ENCODE measurements at places on chromosomes 13 and 19.

DNA sequence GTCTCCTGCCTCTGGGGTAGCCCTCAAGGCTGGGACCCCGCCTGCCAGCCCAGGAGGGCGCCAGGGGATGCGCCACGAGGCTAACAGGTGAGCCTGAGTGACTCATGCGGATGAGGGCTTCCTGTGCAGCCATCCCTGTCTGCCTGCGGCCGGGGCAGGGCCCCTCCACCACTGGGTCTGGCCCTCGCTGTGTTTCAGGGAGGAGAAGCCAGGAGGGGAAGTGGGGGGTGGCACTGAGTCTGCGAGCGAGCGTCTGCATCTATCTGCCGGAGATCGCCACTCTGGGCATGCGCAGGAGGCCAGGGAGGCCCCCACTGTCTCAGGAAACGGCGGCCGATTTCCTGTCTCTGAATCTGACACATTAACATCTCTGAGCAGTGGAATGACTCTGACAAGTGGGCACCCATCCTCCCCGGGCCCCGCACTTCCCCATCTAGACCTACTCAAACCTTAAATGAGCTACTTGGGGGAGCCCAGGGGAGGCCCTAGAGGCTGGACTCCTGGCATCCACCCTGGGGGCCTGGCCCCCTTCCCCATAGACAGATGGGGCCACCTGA lies 19.7 kb downstream of the RFX1 start:
- peak; percentile 70 for DNase-seq

GRCh38 chr13:97100821-97101220 lies 106.5 kb upstream of the OXGR1 start:
- no peak for DNase-seq

DNA sequence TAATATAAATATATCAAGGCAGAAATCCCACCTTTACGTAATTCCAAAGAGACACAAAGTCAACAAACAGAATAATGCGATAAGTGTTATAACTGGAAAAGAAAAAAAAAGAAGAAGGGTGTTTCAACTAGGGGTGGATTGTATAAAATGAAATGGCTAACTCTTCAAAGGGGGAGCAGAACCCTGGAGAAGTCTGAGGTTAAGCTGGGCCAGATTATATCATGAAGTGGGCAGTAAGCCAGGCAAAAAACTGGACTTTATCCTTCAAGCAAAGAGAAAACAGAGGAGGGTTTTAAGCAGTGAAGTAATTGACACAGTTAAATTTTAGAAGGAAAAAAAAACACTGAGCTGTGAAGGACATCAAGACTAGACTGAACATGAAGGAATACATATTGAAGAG lies 41.9 kb downstream of the TBC1D4 start:
- no peak for DNase-seq

DNA sequence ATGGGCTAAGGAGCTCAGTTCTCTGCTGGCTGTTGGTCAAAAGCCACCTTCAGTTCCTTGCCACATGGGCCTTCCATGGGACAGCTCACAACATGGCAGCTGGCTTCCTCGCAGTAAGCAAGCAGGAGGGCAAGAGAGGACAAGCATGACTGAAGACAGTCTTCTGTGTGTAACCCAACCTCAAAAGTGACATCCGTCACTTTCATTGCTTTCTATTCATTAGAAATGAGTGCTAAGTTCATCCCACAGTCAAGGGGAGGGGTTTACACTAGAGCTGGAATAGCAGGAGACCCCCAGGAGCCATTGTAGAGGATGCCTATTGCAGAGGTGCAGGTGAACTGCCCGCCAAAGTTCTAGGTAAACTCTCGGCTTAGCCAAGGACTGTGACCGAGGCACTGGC lies 163.3 kb downstream of the NUFIP1 start:
- no peak for DNase-seq

- DNase-seq: no peak
Observed at GRCh38 chr19:7986321-7987113, 18.9 kb downstream of the ELAVL1 start.

DNA sequence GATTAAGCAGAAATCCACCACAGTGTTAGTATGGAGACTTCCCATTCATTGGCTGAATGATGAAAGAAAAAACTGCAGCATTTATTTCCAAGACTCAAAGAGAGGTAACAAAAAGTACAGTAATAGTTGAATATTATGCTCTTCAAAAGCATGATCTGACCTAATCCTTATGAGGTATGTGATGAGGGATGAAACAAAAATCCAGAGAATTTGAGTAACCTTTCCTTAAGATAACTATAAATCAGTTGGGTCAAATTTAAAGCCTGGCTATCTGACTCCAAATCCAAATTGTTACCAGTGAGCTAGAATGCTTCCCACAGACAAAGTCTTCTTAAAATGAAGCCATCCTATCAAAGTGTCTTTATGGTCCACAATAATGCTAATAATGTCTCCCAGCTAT lies 38.1 kb downstream of the NUFIP1 start:
- no peak for DNase-seq

GRCh38 chr19:46972311-46972710 lies 47.3 kb upstream of the NPAS1 start:
- no peak for DNase-seq

DNA sequence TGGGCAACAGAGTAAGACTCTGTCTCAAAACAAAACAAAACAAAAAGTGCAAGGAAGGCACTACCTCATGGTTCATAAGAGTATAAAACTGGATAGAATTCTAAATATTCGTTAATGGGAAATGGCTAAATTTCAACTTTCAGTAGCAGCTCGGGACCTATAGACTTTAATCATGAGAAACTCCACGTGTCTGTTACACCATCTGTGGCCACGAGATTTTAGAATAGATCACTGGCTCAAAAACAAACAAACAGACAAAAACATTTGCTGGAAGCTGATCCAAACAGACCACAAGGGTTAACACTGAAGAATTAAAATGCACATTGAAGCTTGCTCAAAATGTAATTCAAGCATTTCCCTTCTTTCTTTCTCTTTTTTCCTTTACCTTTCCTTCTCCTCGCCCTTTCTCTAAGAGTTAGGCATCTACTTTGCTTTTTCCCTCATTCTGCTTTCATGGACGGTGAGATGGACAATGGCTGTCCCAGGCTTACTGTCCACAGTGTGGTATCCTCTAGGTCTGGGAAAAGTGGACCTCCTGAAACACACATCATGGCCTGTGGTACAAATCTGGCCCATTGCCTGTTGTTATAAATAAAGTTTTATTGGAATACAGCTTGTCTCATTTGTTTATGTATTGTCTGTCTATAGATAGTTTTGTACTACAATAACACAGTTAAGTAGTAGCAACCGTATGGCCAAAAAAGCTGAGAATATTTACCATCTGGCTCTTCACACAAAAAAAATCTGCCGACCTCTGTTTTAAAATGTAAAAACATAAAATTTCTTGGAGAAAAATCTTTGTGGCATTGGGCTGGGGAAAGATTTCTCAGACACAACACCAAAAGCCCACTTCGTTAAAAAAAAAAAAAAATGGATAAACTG lies 10.3 kb downstream of the ELAVL1 start:
- DNase-seq: no peak

- no peak for DNase-seq
Observed at GRCh38 chr13:60788156-60788829, 391.3 kb downstream of the TDRD3 start.

DNA sequence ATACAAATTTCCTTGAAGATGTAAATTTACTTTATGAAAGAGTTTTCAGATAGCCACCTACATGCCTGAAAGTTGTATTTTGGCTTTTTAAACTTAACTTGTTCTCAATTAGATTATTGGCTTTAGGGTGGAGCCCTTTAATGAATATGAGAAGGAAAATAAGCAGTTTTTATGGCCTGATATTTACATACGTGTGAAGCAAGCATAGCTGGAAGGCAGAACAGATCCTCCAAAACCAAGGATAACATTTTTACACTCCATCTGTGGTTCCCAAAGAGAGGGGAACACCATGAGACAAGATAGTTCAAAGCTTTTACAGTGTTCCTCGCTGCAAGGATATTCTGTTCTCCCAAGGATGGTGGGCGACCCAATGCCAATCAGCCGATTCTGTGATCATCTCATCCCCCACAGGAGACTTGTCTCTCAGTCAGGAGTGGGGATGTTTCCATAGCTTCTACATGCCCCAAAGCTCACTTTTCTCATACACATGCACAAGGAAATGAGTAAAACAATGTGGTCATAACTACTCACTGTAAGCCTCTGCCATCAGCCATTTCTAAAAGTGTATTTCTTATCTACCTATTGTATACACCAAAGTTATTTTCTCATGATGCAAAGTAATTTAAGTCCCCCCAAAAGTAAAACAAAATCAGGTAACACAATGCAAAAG lies 24.6 kb upstream of the KBTBD6 start:
- DNase-seq: no peak

- DNase-seq: no peak
Observed at GRCh38 chr13:113423520-113424163, 29.6 kb downstream of the ADPRHL1 start.

GRCh38 chr19:48628486-48629296 lies 8.5 kb downstream of the DBP start:
- DNase-seq: no peak

GRCh38 chr19:4043401-4043800 lies 23.3 kb downstream of the ZBTB7A start:
- DNase-seq: no peak

- DNase-seq: no peak
Observed at GRCh38 chr13:21537105-21537504, 66.9 kb downstream of the MICU2 start.

GRCh38 chr13:72151241-72151640 lies 284.2 kb upstream of the DACH1 start:
- DNase-seq: no peak

GRCh38 chr13:97076898-97077297 lies 82.6 kb upstream of the OXGR1 start:
- DNase-seq: no peak

- no peak for DNase-seq
Observed at GRCh38 chr13:29479716-29480492, 115.6 kb downstream of the SLC7A1 start.

DNA sequence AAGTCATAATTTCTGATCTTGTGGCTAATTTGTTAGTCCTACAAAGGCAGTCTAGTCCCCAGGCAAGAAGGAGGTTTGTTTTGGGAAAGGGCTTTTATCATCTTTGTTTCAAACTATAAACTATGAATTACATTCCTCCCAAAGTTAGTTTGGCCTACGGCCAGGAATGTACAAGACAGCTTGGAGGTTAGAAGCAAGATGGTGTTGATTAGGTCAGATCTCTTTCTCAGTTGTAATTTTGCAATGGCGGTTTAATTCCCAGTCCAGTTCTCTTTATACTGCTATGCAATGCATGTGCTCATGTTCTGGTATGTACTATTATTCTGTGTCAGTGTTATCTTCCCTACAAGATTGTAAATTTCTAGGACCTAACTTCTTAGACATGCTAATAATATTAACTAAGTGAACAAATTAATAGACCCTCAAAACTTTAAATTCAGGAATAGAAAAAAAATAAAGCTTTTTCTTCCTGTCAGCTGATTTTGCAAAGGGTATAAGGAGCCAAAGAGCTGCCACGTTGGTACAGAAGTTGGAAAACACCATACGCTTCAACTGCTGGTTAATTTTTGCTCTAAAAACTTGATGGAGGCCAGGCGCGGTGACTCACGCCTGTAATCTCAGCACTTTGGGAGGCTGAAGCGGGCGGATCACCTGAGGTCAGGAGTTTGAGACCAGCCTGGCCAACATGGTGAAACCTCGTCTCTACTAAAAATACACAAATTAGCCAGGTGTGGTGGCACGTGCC lies 1.3 kb upstream of the DNAJC15 start:
- no peak for DNase-seq

GRCh38 chr19:35615036-35615435 lies 2.5 kb downstream of the HAUS5 start:
- DNase-seq: no peak

GRCh38 chr13:80010846-80011245 lies 330.1 kb downstream of the SPRY2 start:
- peak; percentile 47 for DNase-seq

DNA sequence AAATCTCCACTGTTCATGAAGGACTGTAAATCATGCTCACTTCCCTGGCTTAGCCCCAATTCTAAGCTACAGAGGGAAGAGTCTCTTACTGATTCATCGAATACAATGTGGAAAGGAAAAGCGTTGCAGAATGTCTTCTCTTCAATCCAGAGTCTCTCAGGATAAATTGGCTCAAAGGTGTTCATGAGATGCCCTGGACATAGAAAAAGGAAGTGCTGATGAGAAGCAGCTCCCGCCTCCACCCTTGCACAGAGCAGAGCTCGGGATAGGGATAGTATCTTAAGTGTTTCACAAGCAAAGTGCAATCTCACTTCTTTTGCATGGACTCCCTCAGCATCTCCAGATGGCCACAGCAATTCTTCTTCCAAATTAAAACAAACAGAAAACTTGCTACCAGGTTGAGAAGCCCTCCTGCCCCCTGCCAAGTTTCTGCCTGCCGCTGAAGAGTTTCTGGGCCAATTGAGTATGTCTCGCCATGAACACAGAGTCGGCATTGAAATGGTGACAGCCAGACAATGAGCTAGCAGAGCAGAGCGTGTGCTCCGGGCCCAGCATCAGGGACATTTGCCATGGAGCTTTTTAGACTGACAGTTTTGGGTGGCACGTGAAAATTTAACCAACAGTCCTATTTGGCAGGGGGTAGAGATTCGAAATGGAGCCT lies 85.7 kb downstream of the C13orf42 start:
- no peak for DNase-seq

- peak; percentile 56 for DNase-seq
Observed at GRCh38 chr19:29942404-29943261, 594 bp downstream of the URI1 start.

GRCh38 chr19:52665529-52665928 lies 27.4 kb upstream of the ZNF83 start:
- DNase-seq: no peak

- DNase-seq: no peak
Observed at GRCh38 chr19:13087295-13087694, 15.4 kb downstream of the LYL1 start.

All from head of caudate nucleus (tissue), 42 donors.